Stimulated activated CD8-positive, alpha-beta memory T cell treated with anti-CD3 and anti-CD28 coated beads, Interleukin-4, amount 100 ng/mL, for 4 hours (primary cell): ENCODE measurements at places on chromosomes 11 and 22.

DNA sequence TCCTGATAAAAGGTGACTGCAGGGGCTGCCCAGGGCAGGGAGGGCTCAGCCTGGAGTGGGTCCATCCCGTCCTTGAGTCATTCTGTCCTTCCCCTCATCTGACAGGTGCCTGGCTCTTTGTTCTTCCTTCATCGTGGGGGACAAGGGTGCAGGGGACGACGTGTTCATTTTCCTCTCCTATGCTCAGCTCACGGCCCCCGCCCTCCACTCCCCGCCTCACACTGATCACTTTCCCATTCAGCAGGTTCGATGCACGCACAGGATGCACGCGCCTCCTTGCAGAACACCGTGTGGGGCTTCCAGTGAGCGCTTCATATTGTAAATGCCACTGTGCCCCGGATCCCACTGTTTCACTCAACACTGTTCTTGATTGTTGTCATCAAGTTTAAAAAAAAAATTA lies 32.7 kb upstream of the SHANK2 start:
- DNase-seq: no peak

DNA sequence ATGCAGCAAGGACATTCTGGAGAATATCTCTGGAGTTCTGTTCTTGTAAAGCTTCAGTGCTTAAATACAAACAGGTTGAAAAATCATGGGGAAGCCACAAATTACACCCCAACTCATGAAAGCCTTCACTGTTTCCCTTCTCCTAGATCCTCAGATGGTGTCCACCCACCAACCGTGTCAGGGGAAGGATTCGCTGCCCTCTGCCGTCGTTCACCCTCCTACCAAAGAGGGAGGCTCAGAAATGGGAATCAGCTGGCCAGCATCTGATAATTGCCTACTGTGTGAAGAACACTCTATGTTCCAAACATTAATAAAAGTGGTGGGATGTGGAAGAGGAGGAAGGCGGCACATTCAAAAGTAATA lies 7.4 kb upstream of the HEPACAM start:
- DNase-seq: no peak

- no peak for DNase-seq
Observed at GRCh38 chr11:10139656-10140055, 154.4 kb downstream of the SBF2 start.

DNA sequence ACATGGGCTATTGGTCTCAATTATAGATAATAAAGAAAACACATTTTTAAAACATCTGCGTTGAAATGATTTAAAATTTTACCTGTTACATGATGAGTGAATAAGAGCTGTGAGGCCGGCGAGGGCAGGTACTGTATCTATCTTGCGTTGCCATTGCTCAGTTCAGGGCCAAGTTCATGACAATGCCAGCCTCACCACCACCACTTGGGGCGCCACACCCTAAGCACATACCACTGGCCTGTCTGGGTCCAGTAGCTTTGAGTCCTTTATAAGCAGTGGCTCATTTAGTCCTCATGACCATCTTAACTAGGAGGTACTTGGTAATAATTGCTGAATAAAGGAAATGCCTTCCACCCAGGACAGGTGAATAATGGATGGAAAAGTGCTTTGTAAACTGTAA lies 14.5 kb upstream of the MB start:
- no peak for DNase-seq

GRCh38 chr11:1285316-1285744 lies 24.1 kb downstream of the TOLLIP start:
- no peak for DNase-seq

GRCh38 chr11:21810650-21811049 lies 382.2 kb upstream of the ANO5 start:
- DNase-seq: no peak

DNA sequence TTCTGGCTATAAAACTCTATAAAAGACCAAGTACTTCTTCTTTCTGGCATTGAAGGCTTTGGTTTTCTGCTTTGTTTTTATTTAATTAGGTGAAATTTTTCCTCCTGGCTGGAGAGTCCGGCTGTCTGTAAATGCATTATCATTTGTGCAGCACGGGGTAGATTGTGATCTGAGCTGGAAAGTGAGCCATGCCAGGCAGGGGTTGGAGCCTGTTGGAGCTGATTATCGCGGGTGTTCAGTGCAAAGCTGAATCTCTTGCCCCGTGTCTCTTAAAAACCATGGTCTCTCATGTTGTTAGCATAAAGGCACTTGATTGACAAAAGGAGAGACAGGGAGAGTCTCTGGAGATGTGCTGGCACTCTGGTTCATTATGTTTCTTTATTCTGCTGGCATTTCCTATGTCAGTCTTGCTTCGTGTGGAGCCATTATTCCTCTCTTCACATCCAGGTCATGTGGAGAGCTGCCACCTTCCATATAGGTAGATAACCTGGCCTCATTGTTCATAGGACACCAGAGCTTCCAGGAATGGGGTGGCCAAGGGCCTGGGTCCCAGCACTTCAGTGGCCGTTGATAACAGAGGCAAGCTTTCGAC lies 75.2 kb downstream of the LDLRAD3 start:
- DNase-seq: no peak

- DNase-seq: no peak
Observed at GRCh38 chr11:74142624-74143023, 28.2 kb downstream of the C2CD3 start.

- no peak for DNase-seq
Observed at GRCh38 chr11:19853016-19853415, 140.4 kb downstream of the NAV2 start.

- no peak for DNase-seq
Observed at GRCh38 chr11:26121466-26121865, 210.5 kb upstream of the ANO3 start.

DNA sequence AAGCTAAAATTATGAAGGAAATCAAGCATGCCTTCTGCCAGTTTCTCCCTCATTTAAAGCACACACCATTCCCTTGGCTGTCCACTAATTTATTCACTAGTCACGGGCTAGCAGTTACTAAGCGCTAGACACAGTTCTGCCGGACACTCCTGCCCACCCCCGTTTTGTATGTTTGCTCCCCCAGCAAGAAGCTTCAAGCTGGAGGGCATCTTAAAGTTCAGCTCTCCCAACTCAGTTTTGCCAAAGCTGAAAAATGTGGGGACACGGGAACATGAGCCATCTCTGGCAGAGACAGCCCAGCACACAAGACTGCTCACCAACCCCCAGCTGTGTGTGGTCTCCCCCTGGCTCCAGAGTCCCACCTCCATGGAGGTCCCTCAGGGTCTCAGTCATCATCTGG lies 263.6 kb downstream of the BRD1 start:
- DNase-seq: no peak

DNA sequence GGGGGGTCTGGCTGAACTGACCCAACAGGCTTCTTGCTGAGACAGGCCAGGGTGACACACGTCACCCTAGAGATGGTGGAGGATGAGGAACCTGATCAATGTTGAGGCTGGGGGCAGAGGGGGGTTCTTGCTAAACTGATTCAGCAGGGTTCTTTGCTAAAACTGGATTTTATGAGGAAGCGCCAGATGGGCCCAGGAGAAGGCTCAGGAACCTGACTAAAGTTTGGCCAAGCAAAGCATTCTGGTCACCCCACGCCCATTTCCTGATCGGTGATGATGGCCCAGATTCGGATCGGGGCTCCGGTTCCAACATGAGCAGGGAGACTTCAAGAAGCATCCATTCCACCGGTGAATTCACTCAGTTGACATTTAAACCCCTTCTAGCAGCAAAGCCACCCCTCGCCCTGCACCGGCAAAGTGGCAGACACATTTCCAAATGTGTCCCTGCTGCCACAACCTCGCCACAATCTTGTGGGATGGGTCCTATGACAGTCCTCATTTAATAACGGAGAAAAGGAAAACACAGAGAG lies 34.2 kb upstream of the SLC22A12 start:
- no peak for DNase-seq

GRCh38 chr22:26894766-26895485 lies 237.5 kb downstream of the MIAT start:
- DNase-seq: no peak

- no peak for DNase-seq
Observed at GRCh38 chr11:123474994-123475393, 44.9 kb downstream of the GRAMD1B start.

GRCh38 chr22:44555046-44555445 lies 57.0 kb upstream of the RTL6 start:
- no peak for DNase-seq

DNA sequence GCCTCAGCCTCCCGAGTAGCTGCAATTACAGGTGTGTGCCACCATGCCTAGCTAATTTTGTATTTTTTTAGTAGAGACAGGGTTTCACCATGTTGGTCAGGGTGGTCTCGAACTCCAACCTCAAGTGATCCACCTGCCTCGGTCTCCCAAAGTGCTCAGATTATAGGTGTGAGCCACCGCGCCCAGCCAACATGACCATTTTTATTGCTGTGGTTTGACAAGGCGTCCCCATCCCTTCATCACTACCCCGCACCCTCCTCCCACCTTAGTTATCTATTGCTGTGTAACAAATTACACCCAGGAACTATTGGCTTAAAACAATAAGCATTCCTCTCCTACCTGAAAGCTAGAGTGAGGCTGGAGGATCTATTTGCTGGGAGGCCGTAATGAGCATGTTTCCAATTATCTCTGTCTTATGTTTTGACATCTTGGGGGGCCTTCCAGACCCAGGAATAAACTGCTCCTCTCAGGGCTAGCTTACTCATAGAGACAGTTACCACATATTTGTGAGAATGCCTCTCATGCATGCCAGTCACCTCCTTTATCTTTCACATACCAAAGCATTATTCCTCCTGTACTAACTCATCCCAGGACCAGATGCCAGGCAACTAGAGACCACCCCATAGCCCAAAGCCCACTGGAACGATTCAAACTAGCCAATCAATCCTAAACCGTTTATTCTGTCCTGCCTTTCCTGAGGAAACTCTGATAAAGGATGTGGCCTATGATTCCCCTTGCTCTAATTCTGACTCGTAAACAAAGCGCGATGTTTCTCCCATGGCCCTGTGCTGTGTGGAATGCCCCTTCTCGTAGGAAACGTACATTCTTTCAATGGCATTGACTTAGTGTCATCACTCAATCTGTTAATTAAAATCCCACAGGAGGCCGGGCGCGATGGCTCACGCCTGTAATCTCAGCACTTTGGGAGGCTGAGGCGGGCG lies 19.4 kb downstream of the SNU13 start:
- DNase-seq: no peak

DNA sequence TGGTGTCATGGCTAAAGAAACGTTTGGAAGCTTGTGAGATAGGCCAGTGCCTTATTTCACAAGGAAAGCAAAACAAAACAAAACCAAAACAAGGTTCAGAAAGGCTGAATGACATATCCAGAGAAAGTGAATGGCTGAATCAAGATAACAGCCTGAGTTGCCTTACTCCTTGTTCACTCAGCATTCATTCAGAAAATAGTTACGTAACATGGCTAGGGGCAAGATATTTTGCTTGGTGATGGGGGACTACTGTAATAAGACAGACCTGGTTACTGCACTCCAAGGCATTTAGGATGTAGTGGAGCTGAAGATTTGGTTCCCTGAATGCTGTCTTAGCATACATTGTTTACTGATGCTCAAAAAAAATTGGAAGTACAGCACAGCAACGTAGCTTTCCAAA lies 47.7 kb downstream of the C11orf91 start:
- DNase-seq: no peak

- DNase-seq: no peak
Observed at GRCh38 chr11:28969832-28970231, 861.6 kb downstream of the METTL15 start.

GRCh38 chr22:45516163-45516562 lies 13.5 kb downstream of the FBLN1 start:
- DNase-seq: no peak

DNA sequence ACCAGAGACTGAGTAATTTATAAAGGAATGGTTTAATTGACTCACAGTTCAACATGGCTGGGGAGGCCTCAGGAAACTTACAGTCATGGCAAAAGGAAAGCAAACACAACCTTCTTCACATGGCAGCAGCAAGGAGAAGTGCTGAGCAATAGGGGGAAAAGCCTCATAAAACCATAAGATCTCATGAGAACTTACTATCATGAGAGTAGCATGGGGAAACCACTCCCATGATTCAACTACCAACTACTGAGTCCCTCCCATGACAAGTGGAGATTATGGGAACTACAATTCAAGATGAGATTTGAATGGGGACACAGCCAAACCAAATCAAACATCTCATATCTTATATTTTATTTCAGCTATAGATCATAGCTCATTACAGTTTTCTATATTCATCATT lies 33.0 kb downstream of the GRIA4 start:
- no peak for DNase-seq

DNA sequence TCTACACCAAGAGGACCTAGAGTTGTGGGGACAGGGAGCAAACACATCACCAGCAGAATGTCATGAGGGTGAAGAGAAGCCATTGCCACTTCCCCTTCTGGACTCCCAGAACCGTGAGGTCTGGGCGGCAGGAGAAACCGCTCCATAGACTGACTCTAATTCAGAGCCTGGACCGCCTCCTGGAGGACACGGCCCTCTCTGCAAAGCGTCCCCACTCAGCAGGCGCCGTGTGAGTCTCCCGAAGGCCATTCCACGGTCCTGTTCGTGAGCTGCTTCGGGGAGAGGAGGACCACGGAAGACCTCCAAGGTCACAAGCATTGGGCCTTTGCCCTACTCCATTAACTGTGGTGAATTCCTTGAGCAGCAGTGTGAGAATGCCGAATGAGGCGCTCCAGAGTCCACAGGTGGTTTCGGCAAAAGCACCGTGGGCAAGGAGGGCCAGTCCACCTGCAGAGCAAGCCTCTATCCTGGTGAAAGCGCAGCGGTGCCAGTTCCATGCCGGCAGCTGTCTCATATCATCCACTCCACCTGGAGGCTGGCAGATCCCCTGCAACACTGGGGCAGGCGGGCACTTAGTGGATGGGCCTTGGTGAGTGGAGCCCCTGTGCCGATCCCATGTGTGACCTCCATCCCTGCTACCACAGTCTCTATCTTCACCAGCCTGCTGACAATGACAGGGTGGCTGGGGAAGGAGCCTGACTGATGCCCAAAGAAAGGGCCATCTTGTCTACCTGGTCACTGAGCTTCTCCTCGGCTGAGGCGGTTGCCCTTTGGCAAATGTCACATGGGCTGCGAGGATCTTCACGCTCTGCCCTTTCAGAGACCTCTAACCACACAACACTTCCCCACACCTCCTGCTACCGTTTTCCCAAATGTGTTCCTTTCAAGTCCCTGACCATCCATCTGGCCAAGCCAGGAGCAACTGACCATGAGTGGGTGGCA lies 7.5 kb downstream of the C11orf21 start:
- no peak for DNase-seq

- no peak for DNase-seq
Observed at GRCh38 chr11:113725407-113725806, 19.3 kb upstream of the TMPRSS5 start.

DNA sequence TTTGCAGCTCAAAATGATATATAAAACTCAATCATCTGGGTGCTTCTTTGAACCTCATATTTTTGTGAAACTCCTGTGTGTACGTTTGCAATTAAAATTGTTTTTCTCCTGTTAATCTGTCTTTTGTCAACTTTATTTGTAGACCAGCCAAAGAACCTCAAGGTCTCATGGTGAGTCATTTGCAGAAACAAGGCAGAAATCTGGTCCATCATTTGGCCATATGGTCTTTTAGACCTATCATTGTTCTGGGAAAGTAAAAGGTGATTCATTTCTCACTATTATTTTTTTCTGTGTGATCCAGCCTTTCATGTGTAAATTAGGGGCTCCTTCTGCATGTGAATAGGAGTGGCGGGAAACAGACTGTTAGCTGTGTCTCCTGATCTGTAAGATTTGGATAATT lies 399.1 kb upstream of the DDI1 start:
- no peak for DNase-seq
